Tibial nerve (tissue), 4 donors: ENCODE measurements at places on chromosomes 2 and 18. TPM values are rescaled to one million over a fixed set of nuclear protein-coding genes. Genes with fewer than 3 reads are reported as not detected.

DNA sequence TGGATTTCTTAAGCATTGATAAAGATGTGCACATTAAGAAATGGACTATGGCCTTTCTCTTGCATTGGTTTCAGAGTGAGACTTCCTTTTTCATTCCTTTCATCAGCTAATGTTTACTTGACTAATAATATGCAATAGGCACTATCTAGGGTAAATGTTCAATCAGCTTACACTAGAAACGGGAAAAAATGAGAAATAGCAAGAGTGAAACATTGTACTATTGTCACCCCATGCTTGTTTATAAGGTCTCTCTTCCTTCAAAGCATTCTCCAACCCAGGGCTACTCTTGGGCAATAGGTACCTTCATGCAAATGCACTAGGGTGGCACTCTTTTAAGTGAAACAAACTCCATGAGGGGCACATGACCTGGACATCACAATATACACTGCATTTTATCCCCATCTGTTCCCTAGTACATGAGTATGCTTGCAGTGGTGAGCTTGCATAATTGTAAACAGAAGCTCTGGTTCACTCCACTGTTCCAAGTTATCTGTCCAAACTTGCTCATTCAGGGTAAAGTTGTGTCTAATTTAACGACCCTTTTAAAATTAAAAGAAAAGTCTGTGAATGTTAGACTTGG is 402.3 kb downstream of the ERBB4 start:
- no peaks in the 10 kb centered on the region for H3K36me3 ChIP-seq
- no peak overlapping the region for H3K4me3 ChIP-seq
- H3K4me1 ChIP-seq, result no peaks in the 10 kb centered on the region

DNA sequence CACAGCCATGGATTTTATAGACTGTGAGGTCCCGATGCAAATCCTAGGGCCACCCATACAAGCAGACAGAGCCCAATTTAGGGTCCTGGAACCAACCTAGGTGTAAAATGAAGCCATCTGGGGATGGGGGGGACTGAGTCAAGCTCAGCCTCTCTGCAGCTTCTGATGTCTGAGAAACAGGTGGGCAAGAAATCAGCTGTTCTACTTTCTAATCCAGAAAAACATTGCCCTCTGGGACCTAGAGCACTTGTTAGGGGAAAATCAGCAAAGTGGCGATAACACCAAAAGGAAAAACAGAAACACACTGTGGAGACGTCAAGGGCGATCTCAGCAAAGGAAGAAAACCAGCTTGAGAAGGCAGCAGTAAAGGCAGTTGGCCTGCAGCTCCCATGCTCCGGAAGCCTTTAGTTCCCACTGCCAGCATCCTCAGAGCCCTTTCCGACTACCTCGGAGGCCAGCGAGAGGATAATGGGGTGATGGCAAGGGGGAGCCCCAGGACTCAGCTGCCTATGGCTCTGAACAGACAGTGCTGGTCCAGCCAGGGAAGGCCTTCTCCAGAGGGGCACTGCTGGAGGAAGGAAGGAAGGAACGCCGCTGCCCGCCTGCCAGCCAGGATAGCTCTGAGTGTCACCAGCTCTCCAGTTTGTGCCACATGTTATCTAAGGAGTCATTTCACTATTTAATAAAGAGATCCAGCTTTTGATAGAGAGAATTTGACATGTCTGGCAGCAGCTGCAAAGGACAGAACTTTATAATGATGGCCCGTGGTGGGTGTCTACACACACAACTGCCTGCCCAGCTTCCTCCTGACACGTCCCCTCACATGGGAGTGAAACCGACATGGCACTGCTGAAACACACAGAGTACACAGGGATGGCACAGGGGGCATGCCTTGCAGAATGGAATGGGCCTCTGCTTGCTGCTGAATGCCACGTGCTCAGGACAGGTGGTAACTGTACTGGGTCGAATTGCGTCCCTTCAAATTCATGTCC is 37.7 kb downstream of the HS1BP3 start:
- H3K4me3 ChIP-seq, result no peak overlapping the region
- no peak overlapping the region for H3K27ac ChIP-seq
- no peaks in the 10 kb centered on the region for H3K27me3 ChIP-seq
- peaks cover 90% of the 10 kb centered on the region for H3K4me1 ChIP-seq
- no peaks in the 10 kb centered on the region for H3K36me3 ChIP-seq

APOB gene
- 4.2 TPM for total RNA-seq

REG1B gene
- 4.1 TPM for total RNA-seq

- no peak for DNase-seq
- H3K4me3 ChIP-seq, result no peak overlapping the region
- no peak overlapping the region for H3K27ac ChIP-seq
- no peaks in the 10 kb centered on the region for H3K4me1 ChIP-seq
- H3K27me3 ChIP-seq, result no peaks in the 10 kb centered on the region
These were observed 9.6 kb downstream of the PER2 start for GRCh38 chr2:238278626-238279323.
